Activated CD8-positive, alpha-beta T cell treated with anti-CD3 and anti-CD28 coated beads for 36 hours (primary cell): ENCODE measurements at places on chromosomes 7 and 10. TPM values are rescaled to one million over a fixed set of nuclear protein-coding genes. Genes with fewer than 3 reads are reported as not detected.

DNA sequence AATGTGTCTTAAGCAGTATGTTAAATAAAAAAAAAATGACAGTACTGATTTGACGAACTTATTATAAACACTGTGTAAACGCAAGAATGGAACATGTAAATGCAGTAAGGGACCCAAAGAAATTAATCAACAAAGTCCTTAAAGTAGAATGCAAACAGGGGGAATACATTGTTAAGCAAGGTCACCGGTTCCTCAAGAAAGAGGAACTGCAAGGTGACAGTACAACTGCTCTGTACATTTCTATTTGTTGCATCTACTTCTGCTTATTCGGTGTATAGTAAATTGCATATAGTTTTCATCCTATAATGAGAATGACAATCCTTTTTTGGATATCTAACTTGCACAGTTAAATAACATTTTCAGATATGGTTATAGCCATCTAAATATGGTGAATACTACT is 387.0 kb upstream of the SEMA3D start:
- DNase-seq, result no peak

- no peak for DNase-seq
Measured at GRCh38 chr7:44727158-44727936, 21.3 kb upstream of the ZMIZ2 start.

GRCh38 chr10:126500866-126501265 is 112.6 kb upstream of the ADAM12 start:
- DNase-seq, result no peak

DNA sequence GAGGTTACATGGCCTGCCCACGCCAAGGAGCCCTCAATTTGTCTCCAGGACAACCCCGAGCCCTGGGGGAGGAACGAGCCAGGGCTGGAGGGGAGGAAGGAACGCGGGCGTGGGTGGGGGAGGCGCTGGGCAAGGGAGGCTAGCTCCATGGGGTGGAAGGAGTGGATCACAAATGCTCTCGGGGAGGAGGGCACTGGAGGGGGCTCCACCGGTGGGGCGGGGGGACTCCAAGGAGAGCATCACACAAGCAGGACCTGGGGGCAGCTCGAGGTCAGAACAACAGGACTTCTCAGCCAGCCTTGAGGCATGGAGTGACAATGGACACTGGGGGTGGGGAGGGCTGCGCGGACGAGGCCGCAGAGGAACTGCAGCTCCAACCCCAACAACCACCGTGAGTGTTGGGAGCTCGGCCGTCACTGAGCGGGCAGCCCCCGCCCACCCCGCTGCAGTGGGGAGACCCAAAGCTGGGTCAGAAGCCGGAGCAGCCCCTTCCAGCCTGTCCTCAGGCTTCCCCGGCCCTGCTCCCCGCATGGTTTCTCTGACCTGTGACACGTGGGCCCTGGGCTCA is 41.1 kb downstream of the STK32C start:
- no peak for DNase-seq

GRCh38 chr10:90481326-90481923 is 376.4 kb downstream of the HTR7 start:
- DNase-seq, result no peak

- DNase-seq, result no peak
Measured at GRCh38 chr10:107011105-107011504, 153.4 kb downstream of the SORCS1 start.

- DNase-seq, result no peak
Measured at GRCh38 chr10:86586516-86586915, 64.9 kb upstream of the WAPL start.

- no peak for DNase-seq
Measured at GRCh38 chr7:101155303-101155702, 1.0 kb downstream of the AP1S1 start.

DNA sequence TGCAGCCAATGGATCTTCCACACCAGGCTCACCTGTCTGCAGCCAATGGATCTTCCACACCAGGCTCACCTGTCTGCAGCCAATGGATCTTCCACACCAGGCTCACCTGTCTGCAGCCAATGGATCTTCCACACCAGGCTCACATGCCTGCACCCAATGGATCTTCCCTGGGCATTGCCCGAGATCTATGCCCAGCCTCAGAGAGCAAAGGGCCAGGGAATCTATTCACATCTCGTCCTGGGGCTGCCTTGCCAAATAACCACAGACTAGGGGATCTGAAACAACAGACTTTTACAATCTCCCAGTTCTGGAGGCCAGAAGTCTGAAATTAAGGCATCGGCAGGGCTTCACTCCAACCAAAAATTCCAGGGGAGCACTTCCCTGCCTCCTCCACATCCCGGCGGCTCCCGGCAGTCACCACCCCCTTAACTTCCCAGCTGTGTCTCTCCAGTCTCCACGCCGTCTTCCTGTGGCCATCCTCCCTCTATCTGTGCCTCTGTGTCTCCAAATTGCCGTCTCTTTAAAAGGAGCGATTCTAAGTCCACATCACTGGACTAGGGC is 92.4 kb upstream of the PPP2R2D start:
- no peak for DNase-seq

DNA sequence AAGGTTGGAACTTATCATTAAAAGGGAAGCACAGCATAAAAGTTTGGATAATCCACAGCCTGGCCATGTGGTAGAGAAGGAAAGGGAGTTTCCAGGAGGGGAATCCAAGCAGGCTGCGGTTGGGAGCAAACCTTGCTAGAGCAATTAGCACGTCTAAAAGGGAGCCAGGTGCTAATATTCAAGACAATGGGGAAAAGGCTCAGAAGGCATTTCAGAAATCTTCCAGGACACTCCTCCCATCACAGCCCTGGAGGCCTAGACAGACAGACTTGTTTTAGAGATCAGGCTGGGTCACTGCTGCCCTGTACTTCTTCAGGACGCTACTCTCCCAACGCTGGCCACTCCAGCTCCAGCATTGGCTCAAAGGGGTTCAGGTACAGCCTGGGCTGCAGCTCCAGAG is 96.2 kb upstream of the KAT6B start:
- DNase-seq, result no peak

KIAA1549 gene
- total RNA-seq, result 1.3 TPM

ACTL6B gene
- total RNA-seq, result not detected

PNLIPRP3 gene
- not detected for total RNA-seq

NODAL gene
- not detected for total RNA-seq

TET1 gene
- total RNA-seq, result 1.1 TPM
